A673 (cell line): ENCODE measurements at places on chromosomes 16 and 17.

DNA sequence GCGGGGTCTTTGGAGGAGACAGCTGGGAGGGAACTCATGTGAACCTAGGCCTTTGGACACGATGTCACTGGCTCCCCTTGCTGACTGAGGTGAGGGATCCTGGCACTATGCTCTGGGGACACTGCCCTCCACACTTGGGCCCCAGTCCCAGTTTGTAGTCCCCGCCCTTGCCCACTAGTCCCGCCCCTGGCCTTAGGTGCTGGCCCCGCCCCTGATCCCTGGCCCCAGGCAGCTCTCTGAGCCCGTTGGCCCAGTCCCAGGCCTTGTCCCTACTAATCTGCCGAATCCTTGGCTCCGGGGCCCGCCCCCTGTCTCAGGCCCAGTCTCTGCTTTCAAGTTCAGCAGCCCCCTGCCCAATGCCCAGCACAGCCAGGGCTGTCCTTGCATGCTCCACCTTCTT lies 61.0 kb downstream of the SMPD3 start:
- no peak for DNase-seq

GRCh38 chr17:32515677-32516383 lies 29.0 kb downstream of the CDK5R1 start:
- no peak for DNase-seq

- DNase-seq = no peak
Measured at GRCh38 chr16:31134091-31134571, 1.4 kb downstream of the PRSS8 start.

GRCh38 chr16:29662000-29662728 lies 883 bp upstream of the SPN start:
- DNase-seq = no peak

GRCh38 chr17:72661116-72661944 lies 431.2 kb downstream of the SLC39A11 start:
- DNase-seq = no peak

DNA sequence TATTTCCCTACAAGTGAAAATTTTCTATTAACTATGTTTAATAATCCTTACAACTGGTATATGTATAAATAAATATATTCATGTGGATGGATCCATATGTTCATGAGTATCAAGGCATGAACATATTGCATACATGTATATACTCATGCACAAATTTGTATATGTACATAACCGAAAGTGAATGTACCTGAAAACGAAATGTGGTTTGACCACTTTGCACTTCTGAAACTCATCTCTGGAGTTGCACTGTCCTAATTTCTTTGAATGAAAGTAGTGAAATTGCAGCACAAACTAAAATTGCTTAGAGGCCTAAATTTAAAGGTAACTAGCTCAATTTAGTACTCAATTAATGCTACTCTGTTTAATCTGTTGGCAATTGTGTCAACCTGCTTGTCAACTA lies 27.4 kb upstream of the GNAO1 start:
- no peak for DNase-seq

DNA sequence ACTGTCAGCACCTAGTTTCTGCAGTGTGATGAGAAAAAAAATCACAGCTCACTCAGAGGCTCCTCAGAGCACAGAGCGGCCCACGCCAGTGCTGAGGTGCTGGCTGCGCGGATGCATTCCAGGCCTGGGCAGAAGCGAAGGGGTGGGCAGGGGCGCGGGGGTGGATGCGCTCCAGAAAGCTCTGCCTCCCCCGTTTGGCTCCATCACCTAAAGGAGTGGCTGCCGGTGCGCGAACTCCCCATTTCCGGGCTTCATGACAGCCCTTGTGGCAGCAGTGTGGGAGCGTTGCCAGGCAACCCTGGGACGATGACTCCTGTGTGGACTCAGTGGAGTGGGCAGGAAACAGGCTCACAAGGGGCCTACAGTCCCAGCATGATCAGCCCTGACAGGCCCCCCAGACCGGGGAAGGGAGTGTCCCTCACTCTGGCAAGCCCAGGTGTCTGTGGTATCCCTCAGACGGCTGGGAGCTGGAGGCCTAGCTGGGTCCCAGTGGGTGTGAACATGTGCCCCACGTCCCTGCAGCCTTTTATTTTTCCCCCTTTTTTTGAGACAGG lies 32.8 kb upstream of the NUDT16L1 start:
- peak; percentile 38 for DNase-seq

- no peak for DNase-seq
Measured at GRCh38 chr16:13510425-13511151, 409.4 kb upstream of the ERCC4 start.

DNA sequence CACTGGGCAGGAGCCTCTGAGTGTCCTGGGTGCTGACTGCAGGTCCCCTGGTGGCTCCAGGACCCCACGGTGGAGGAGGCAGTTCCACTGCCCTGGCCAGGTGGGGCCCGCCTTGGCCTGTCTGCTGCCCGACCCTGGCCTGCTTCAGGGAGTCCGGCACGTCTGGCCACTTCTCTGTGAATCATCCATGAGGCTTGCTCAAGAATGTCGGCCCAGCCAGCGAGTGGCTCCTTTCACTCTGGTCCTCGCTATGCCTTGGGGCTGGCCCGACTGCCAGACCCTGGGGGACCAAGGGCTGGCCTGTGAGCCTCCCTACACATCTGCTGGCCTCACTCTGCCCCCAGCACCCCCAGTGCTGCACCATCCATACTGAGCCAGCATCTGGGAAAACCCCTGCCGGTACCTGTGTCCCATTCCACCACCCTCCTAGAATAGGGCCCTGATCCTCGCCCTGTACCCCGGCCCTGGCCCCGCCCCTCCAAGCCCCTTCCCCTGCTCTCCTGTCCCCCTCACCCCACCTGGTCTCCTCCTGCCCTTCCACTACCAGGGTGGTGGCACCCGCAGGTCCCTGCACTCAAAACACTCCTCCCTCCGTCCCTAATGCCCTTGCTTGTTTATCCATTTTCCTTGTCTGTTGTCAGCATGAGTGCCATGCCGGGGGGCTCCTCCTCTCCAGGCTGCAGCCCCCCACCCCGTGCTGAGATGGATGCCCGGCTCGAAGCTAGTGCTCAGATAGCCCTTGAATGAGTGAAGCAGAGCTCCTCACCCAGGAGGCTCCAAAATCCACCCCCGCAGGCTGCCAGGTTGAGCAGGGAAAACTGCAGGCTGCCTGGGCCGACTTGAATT lies 35.5 kb downstream of the ADCY7 start:
- DNase-seq = no peak

DNA sequence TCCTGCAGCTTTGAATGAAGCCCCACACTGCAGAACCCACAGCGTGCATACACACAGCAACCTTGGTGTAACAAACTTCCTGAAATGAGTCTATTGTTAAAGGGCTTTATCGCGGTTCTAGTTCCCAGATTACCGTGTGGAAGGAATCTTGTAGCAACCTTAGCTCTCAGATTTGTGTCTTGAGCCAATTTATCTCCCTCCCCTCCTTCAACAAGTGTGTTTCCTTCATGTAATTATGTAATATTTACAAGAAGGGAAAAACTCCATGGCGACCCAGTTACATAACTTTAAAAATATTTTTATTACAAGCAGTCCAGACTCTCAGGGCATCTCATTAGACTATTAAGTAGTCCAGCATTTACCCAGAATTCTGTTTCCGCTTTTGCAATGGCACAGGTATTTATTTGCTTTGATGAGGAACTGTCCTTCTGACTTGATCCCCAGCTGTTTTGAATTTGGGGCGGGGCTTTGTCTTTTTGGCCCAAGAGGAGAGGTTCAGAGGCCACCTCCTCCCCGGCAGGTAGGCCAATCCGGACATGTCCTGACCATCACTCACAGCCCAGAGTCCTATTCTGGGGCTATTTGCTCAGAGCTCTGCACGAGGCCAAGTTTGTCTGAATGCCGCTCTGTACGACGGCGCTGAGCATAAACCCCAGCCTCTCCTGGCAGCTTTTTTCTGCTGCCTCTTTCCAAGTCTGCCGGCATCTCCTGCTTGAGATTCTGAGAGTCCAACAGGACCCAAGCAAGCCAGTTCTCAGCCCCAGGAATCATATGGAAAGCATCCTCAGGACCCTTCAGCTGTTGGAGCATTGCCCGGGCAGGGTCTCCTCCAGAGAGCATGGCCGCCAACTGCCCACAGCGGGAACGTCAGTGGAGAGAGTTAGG lies 35.6 kb downstream of the CLEC16A start:
- no peak for DNase-seq

- no peak for DNase-seq
Measured at GRCh38 chr16:31002862-31003341, 7.5 kb downstream of the STX1B start.

GRCh38 chr17:34622862-34623623 lies 43.7 kb downstream of the TMEM132E start:
- no peak for DNase-seq

- DNase-seq = no peak
Measured at GRCh38 chr17:58272367-58273280, 8.1 kb downstream of the MPO start.

GRCh38 chr17:79305768-79306423 lies 231.3 kb downstream of the ENGASE start:
- no peak for DNase-seq

GRCh38 chr16:23006380-23006779 lies 142.9 kb downstream of the USP31 start:
- no peak for DNase-seq

DNA sequence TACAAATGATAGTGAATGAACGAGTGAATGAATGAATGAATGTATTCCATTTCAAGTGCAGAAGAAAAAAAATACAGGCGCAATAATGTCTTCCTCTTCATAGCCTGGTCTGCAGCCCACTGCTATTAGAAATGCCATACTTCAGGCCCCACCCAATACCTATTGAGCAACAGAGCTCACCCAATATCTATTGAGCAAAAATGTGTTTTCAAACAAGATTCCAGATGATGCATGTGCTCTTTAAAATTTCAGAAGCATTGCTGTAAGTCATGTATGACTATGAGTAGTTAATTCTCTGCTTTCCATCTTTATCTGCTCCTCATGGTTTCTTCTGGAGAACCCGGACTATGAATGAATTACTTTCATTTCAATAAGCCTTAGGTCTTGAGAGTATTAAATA lies 308.2 kb downstream of the XYLT1 start:
- DNase-seq = no peak

GRCh38 chr17:58278661-58279015 lies 2.1 kb downstream of the MPO start:
- DNase-seq = no peak
